ENCODE measurements at places on chromosomes 3 and 15.

- DNase-seq: no peak
These were observed 1.8 kb upstream of the CSPG5 start for GRCh38 chr3:47580481-47580880.

GRCh38 chr3:71045212-71045916 is 538.2 kb downstream of the FOXP1 start:
- no peak for DNase-seq

- DNase-seq: no peak
These were observed 142.4 kb downstream of the EPHB1 start for GRCh38 chr3:134937256-134938028.

GRCh38 chr15:51390241-51390965 is 48.9 kb downstream of the GLDN start:
- DNase-seq: no peak

DNA sequence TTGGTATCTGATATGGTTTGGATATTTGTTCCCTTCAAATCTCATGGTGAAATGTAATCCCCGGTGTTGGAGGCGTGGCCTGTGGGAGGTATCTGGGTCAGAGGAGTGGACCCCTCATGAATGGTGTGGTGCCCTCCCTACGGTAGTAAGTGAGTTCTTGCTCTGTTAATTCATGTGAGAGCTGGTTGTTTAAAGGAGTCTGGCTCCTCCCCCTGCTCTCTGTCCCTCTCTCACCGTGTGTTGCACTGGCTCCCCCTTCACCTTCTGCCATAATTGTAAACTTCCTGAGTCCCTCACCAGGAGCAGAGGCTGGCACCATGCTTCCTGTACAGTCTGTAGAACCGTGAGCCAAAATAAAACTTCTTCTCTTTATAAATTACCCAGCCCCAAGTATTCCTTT is 246.9 kb upstream of the AGTR1 start:
- no peak for DNase-seq

DNA sequence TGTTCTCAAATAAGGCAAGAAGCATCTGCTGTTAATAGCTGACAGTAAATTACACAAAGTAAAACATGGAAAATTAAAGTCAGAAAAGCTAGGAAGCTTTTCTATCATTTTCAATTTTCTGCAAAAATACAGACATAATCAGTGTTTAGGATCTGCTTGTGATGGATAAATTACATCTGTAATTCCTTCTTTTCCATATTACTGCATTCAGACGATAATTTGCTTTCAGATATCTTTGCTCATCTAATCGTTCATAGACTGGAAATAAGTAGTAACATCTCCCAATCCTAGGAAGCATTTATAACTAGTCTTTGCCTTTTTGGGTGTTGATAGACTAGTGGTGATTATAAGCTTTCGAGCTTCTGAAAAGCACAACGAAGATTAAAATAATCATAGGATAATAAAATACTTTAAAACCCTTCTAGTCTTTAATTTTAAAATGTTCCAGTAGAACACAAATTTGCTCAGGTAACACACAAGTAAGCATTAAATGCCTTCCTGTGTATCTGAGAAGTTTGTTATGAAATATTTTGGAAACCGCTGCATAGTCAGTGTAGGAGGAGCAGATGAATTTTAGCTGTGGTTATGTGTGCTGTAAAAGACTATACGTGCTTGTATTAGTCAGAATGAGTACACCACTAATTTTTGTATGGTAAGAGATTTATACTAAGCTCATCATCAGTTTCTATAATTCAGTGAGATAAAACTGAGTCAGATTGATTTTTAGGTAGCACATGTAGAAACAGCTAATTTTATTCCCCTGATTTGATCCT is 41.0 kb downstream of the MBNL1 start:
- DNase-seq: peak; percentile 83

- DNase-seq: no peak
These were observed 89.3 kb downstream of the ST6GAL1 start for GRCh38 chr3:187019542-187020072.

GRCh38 chr15:80572337-80572736 is 122.8 kb upstream of the ABHD17C start:
- DNase-seq: no peak

- DNase-seq: no peak
These were observed 34.4 kb upstream of the TPRG1 start for GRCh38 chr3:189137416-189137815.

DNA sequence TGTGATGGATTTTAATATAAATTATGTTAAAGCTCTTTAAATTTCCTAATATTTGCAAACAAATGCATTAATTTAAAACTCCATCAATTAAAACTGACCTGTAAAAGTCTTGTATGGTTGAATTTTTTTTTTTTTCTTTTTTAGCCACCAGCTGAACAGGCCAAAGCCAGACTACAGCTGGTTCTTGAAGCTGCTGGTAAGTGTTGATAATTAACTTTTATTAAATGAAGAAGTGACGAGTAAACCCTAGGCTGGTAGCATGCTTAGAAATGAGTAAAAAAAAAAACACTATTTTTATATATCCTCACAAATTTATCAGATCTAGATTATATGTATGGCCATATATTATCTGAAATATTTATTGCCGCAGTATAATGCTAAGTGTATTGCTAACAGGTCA is 216.3 kb upstream of the MLF1 start:
- no peak for DNase-seq

Data from IMR-90 (cell line).